CD4-positive, alpha-beta T cell treated with Interleukin-4 for 1 hour (primary cell): ENCODE measurements at places on chromosomes 6 and 20.

GRCh38 chr6:22363714-22364239 is 66.9 kb upstream of the PRL start:
- no peak for DNase-seq

DNA sequence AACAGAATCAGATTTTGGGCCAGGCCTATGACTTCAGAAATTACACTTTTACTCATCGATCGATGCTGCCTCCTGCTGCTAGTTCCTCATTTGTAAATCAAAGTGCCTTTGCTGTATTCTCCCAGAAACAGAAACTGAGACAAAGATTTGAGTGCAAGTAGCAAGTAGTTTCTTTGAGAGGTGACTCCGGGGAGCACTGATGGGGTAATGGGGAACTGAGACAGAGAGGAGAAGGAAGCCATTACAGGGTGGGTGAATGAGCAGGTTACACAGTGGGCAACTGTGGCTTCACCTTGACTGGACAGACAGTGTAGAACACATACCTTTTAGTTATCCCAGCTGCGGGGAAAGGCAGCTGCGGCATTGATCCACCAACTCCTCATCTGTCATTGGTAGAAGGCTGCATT is 9.7 kb upstream of the CD40 start:
- peak; percentile 48 for DNase-seq

DNA sequence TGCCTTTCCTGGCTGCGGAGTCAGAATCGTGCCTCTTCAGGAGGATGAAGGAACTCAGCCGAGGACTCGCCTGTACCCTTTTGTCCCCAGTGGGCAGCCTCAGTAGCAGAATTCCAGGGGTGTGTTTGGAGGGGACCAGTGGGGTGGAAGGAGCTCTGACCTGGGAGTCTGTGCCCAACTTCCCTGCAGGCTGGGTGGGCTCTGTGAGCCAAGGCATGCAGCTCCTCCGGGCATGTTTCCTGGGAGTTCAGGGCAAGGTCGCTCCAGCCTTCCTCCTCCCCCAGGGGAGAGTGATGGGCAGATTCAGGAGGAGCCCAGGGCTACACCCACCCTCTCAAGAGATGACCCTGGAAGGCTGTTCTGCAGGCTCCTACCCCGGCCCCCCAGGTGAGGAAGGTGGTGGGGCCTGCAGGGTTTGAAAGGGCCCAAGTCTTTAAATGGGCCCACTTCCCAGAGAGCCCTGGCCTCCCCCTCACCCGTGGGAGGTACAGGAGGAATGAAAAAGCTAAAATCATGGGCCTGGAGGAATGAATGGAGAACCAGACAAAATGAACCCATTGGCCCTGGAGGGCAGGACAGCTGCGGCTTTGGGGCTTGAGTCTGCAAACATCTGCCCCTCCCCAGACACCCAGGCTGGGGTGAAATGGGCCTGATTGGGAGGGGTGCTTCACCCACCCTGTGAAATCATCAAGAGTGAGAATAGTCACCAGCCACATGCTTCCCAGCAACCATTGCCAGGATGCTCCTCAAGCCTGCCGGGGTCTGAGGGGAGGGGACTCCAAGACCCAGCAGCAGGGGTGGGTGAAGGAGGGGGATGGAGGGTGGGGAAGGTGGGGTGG is 77.6 kb upstream of the PMEPA1 start:
- no peak for DNase-seq

DNA sequence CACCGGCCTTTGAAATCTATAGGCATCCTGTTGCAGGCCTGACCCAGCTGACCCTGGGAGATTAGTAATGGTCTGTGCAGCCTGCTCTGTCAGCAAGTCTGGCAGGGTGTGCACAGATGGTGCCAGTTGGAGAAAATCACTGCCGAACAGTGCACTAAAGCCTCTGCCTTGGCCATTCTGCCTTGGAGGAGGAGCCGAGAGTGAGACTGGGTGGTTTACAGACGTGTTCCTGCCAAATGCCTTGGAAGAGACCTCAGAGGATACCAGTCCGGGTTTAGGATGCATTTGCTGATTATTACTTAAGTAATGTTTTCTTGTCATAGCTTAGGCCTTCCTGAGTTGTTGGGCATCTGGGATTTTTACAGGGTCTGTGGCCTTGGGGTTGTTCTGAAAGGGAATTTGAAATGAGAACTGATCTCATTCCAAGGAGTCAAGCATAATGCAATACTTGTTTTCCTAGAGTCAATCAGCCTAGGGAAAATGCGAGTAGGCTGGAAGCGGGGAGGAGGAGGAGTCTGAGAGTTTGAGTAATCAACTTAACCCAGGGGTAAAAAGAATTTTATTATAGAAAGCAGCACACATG is 292.1 kb downstream of the SOX4 start:
- DNase-seq = no peak

DNA sequence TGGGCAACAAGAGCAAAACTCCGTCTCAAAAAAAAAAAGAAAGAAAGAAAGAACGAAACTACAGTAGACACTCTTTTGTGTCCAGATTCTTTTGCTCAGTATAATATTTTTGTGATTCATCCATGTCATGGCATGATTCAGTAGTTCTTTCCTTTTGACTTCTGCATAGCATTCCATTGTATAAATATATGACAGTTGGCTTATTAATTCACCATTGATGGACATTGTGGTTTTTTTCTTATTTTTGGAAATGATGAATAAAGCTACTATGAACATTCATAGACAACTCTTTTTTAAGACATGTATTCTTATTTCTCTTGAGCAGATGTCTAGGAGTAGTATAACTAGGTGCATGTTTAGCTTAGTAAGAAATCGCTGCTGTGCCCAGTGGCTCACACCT is 10.3 kb upstream of the IER3 start:
- DNase-seq = no peak

- DNase-seq = no peak
Observed at GRCh38 chr20:50649590-50649989, 41.8 kb downstream of the RIPOR3 start.

DNA sequence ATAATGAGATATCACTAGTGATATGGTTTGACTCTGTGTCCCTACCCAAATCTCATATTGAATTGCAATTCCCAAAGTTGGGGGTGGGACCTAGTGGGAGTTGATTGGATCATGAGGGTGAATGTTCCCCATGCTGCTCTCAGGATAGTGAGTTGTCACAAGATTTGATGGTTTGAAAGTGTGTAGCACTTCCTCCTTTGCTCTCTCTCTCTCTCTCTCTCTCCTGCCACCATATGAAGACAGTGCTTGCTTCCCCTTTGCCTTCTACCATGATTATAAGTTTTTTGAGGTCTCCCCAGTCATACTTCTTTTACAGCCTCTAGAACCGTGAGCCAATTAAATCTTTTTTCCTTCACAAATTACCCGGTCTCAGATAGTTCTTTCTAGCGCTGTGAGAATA is 1002.0 kb upstream of the ADGRB3 start:
- DNase-seq = no peak

GRCh38 chr20:10798811-10799210 is 125.0 kb upstream of the JAG1 start:
- no peak for DNase-seq

GRCh38 chr20:17854307-17854903 is 114.2 kb downstream of the SNX5 start:
- no peak for DNase-seq

DNA sequence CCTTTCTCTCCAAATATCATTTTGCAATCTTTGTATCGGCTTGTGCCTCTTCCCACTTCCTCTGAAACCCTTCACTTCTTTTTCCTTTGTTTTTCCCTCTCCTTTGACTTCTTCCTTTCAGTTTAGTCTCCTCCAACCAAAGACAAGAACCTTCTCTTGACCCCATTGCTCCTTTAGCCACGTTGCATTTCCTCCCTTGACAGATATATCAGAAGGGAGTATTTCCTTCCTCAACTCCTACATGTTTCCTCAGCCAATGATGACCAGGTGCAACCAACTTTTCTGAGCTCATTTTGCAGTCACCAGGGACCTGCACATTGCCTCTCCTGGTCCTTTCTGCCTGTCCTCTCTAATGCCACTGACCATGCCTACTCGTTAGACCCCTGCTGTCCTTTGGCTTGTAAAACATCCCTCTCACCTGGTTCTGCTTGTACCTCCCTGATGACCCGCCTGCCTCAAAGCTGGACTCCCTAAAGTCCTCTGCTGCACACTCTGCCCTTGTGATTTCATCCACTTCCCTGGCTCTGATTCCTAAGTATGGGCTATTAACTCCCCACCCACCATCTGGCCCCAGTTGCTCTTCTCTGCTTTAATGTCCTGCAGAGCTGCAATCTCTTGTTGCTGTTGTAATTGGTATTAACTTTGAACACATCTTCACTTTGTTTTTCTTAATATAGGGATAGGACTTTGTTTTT is 27.4 kb downstream of the SLC22A16 start:
- DNase-seq = no peak

- no peak for DNase-seq
Observed at GRCh38 chr6:138107752-138108592, 753 bp upstream of the PERP start.

GRCh38 chr6:106659859-106660258 is 30.5 kb downstream of the QRSL1 start:
- no peak for DNase-seq

GRCh38 chr6:82397962-82398692 is 34.5 kb downstream of the TPBG start:
- DNase-seq = no peak

- peak; percentile 55 for DNase-seq
Observed at GRCh38 chr6:33632558-33633039, 11.5 kb downstream of the ITPR3 start.

DNA sequence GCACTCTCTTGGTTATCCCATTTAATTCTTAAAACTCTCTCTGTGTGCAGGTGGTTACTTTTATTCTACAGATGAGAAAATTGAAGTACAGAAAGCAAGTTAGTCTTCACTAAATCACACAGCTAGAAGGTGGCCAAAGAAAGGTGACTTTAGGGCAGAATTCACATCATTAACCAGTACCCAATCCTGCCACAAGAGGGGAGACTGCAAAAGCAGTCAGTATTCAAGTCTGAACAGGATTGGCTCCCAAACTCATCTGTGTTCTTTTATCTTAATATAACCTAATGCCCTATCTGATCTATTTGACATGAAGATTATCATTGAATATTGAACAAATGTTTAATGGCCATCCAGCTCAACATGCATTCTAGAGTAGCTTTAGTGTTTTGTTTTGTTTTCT is 225.3 kb upstream of the FAM83B start:
- DNase-seq = no peak

- DNase-seq = no peak
Observed at GRCh38 chr6:63910863-63911551, 275.4 kb downstream of the PHF3 start.

GRCh38 chr20:986733-987355 is 15.3 kb downstream of the RSPO4 start:
- DNase-seq = no peak

DNA sequence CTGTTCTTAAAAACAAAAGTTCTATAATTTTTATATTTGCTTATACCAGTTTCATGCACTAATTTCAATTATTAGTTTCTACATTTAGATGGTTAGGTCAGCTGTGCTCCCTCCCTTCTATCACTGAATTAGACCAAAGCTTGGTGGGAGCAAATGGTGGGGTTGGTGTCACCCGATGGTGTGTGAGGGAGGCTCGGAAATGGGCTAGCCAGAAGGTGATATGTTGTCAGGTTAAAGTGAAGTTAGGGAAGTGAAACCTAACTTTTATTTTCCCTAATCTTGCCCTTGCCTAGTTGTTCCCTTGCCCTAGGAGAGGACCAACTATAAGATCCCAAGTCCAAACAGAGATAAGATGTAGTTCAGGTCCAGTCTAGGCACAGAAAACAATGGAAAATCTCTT is 38.7 kb downstream of the RPS12 start:
- no peak for DNase-seq

DNA sequence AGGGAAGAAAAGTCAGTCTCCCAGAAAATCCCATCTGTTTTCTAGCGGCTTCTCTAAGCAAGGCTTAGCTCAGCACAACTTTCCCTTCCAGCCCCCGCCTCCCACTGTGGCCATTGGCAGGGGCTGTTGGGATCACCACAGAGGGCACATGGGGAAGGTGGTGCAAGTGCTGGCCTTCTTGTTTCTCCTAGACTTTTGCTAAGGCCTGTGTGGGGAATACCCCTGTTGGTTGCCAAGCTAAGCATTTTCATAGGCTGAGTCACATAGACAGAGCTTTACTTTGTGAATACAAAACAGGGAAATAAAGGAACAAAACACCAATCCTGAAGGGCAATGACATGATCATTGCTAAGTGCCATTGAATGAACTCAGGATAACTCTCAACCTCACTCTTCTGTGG is 32.4 kb upstream of the TIAM2 start:
- DNase-seq = no peak

- DNase-seq = no peak
Observed at GRCh38 chr20:24953209-24953575, 4.1 kb downstream of the CST7 start.

GRCh38 chr6:62971976-62972658 is 239.2 kb upstream of the FKBP1C start:
- no peak for DNase-seq

GRCh38 chr6:3266170-3266569 is 7.4 kb downstream of the PSMG4 start:
- no peak for DNase-seq

DNA sequence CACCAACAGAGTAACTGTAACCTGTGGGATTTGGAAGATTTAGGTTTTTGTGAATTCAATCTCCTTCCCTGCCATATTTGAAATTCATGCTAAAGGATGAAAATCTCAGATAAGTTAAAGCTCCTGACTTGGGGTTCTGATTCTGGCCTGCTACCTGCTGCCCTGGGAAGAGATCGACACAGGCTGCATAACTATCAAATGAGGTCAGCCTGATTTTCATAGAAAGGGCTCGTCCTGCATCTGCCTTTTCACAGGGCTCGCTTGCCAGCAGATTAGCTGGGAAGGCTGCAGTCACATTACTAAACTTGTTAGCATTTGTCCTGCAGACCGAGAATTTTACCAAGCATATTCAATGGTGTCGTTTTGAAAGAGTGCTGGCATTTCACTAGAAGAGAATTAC is 14.6 kb downstream of the GCLC start:
- DNase-seq = no peak

DNA sequence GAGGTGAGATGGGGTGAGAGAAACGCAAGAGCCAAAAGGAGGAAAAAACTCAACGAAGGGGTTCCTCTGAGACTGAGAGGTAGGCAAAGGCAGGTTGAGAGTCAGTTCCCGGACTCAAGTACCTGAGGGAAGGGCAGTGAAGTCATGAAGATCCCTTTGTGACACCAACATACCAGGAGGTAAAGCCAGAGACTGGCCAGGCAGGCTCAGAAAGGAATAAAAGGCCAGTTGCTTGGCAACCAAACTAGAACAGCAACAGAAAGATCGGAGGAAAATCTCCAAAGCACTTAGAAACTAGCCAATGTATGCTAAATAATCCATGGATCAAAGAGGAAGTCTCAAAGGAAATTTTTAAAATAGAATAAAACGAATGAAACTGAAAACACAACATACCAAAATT is 209.8 kb upstream of the PROKR2 start:
- DNase-seq = no peak

GRCh38 chr6:137846772-137847313 is 20.2 kb upstream of the TNFAIP3 start:
- DNase-seq = peak; percentile 85

GRCh38 chr6:39902136-39902535 is 32.1 kb downstream of the MOCS1 start:
- no peak for DNase-seq

DNA sequence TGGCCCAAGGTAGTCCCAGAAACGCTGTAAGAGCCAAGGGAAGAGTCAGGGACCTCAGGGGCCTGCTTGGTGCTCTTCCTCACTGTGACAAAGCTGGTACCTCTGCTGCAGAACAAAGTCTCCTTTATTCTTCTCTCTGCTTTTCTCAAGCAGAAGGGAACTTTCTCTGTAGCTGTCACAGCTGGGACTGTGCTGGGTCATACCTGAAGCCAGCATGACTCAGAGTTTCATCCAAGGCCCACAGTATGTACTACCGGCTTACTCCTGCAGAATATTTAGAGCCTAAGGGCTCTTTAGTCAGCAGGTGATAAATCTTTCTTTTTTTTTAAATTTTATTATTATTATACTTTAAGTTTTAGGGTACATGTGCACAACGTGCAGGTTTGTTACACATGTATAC is 183.2 kb downstream of the TINAG start:
- no peak for DNase-seq
